ENCODE measurements at places on chromosomes 5 and 9.

DNA sequence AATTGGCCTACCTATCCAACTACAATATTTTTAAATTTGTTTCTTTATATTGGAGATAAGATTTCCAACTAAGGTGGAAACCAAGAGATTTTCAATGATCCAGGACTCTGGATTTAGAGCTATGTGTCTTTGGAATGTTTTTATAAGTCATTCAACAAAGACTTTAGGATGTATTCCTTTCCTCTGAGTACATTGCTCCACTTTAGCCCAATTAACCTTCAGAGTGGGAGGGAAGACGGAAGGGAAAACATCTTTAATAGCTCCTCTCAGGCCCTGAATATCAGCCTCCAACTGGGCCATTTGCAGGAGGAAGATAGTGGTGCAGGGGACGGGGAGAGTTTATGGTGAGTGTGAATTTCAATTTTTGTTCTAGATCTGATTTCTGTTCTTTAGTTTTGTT, 239.2 kb downstream of the PIK3R1 start:
- DNase-seq = no peak

DNA sequence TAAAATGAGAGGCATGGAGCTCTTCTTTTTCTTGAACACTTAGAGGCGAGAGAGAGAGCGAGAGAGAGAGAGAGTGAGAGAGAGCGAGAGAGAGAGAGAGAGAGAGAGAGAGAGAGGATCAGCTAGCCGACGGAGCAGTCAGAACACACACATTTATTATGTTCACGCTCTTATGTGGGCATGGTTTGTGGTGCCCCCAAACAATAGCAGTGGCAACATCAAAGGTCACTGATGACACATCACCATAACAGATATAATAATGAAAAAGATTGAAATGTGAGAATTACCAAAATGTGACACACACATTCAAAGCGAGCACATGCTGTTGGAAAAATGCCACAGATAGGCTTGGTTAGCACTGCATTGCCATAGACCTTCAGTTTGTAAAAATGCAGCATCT, 116.1 kb downstream of the KDM4C start:
- no peak for DNase-seq

GRCh38 chr9:35791297-35791921, at the start of gene NPR2:
Gene NPR2 (plus strand): TSS chr9:35791591. CDS start chr9:35792409, 818 bp downstream.
- no peak for DNase-seq

- no peak for DNase-seq
Observed at GRCh38 chr9:124439686-124440243, 10.5 kb upstream of the ADGRD2 start.

- DNase-seq = no peak
Observed at GRCh38 chr9:14706530-14707140, 13.4 kb upstream of the ZDHHC21 start.

- no peak for DNase-seq
Observed at GRCh38 chr5:138610415-138610917, 35.3 kb upstream of the HSPA9 start.

GRCh38 chr5:137220523-137220927, 278.6 kb downstream of the SPOCK1 start:
- DNase-seq = no peak

GRCh38 chr9:131524665-131525315, 6.3 kb downstream of the UCK1 start:
- DNase-seq = no peak

- no peak for DNase-seq
Observed at GRCh38 chr5:141484641-141485311, at the start of gene PCDHGC4. Gene PCDHGC4 (plus strand): TSS chr5:141485030. CDS start chr5:141485174, 144 bp downstream.

DNA sequence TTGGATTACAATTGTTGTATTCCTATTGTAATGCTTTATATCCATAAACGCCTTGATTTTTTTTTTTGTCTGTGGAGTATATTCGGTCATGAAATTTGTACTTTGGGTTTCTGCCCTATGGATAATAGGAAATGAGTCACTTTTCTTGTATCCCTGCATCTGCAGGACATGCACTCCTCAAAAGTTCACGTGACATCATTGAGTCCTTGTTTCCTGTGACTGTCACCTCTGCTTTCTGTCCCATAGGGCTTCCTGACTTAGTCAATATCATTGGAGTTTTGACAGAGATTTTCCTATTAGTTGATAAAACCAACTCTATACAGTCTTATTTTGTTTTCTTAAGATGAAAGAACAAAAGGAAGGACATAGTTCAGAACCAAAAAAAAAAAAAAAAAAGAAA, 356.3 kb downstream of the MAT2B start:
- DNase-seq = no peak

DNA sequence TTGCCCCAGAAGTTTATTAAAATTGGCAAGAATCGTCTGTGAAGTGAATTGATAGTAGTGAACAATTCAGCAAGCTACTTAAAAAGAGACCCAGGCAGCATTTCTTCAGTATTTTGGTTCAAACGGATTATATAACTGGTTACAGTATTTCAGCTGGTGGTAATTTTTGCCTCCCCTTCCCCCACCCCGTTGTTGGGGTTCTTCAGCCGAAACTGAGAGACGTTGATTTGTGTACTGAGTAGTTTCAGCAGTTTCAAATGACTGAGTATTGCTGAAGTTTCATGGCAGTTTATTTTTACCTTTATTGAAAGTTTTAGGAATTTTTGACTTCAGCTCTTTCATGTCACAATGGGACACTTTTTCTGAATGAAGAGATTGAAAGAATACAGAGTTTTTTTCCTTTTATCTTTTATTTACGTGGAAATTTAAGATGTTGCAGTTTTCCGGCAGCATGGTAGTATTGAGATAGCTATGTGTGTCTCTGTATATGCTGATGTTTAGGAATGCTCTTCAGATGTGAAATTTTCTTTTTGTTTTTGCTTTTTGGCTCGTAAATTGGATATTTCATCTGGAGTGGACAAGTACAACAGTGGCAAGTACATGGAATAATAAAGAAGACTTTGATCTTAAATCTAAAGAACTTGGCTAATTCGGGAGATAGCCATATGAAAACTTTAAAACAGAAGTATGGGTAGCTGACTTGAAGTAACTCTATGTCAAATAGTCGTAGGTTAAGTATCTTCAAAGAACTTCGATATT, 1.9 kb downstream of the GPBP1 start:
- no peak for DNase-seq

DNA sequence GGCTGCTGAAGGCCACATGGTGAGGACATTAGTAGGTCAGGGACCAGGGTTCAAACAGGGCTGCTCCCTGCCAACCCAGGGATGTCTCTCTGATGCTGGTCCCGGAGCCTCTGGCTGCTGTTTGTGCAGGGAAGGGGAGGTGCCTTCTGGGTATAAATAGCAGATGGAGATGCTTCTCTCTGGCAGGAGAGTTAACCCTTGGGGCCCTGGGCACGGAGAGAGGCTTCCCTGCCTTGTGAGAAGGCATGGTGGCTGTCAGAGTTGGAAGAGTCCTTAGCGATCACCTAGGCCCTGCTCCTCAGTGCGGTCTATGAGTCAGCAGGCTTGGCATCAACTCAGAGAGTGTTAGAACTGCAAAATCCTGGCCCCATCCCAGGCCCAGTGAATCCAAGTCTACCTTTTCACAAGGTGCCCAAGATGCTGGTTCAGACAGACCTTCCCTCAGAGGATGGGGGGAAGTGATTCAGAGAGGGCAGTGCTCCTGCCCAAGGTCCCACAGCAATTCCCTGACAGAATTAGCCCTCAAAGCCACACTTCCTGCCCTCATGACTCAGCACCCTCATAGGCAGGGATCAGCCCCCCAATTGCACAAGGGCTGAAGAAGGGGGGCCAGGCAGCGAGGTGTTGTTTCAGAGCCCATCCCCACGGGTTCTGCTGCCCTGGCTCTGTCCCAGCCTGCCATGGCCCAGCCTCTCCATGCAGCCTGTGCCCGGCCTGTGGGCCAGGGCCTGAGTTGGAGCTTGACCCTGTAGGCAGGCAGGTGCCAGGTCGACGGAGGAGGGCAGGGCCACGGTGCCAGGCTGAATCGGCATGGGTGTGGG, 25.6 kb downstream of the CAMK2A start:
- DNase-seq = no peak

DNA sequence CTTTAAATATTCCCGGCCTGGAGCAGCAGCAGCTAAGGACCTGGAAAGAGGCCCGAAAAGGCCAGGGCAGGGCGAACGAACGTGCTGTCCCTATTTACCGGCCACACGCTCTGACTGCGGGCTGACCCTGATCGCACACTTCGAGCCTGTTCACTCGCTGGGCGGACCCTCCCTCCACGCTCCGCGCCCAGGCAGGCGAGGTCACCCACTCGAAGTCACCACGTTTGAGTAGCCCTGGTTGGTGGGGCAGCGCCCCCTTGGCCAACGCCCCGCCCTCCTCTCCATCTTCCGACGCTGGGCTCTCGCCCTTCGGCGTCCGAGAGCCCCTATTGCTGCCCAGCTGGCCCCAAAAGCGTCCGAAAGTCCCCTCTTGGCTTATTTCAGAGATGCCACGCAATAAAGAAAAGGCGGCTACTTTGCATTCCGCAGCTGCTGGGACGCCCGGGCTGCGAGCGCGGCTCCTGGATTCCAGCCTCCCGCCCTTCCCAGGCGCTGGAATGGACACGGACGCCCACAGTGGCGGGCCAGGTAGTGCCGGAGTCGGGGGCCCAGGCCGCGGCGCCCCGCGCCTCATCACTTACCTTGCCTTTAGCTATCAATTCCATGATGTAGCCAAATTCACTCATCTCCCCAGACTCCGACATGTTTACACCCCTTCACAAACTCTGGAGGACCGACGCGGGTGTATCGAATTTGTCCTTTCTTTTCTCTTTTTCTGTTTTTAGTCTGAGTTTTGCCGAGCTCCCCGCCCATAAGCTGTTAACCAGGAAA, 9.9 kb upstream of the TRIM36 start:
- DNase-seq = no peak

DNA sequence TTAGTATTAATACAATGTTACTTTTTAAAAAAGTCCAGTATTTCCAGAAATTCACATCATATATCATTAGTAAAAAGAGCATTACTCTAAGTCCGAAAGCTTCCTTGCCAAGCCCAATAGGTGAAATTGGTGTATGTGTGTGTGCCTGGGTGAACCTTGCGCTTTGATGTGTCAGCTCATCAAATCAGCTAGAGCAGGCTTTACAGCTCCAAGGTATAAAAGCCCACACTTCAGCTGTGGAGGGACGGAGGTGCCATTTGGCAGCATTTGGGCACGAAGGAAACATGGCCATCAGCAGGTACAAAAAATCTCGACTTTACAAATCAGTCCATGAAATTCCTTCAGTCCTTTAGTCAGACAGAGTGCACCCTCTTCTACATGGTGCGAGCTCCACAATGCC, 76.5 kb upstream of the IL7R start:
- DNase-seq = no peak

DNA sequence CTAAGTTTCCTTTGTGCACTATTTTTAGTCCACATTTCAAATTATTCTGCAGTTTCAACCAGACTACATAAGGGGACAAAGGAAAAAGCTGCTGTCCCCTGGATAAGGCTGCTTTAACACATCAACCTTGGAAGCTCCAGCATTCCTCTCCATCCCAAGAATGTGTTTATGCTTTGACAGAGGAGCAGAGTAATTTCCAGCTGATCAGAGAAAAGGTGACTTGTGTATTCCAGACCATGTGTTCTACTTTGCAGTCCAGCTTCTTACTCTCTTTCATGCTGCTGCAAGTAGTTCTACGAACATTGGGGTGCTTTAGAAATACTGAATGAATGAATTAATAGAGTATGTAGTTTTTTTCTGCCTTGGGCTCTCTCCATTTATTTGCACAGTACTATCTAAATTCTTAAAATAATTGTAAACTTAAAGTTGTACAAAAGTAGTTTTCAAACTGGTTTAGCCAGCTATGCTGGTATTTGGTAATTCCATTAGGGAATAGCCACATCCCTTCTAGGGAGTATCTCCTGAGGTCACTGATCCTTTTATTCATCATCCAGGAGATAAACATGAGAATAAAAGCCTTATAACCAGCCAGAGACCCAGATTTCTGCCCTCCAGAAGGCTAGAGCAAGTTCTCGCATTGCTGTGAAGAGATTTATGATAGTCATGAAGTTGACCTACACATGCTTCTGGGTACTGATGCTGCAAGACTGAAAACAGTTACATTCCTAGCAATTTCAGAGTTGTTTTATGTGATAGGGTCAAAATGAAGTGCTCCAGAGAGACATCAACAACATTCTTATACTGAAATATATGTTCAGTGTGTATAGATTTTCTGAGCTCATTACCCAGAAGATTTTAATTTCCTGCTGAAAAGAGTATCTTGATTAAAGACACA, 215.2 kb downstream of the COMMD10 start:
- DNase-seq = no peak

GRCh38 chr9:137679249-137679648, 60.4 kb downstream of the EHMT1 start:
- DNase-seq = no peak

DNA sequence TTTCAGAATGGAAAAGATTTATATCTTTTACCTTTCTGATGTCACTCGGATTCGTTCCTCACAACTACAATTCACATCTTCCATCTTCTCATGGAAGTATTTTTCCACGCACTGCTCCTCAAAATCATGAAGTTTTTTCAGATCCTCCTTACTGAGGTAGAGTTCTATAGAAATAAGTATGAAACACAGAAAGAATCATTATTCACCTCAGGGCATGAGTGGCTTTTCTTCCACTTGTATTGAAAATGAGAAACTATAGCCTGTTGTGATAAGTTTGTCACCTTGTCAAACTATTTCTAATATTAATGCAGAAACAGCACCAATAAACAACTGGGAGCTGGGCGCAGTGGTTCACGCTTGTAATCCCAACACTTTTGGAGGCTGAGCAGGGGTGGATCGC, 116.0 kb downstream of the TRPM6 start:
- no peak for DNase-seq

- no peak for DNase-seq
Observed at GRCh38 chr9:101912698-101913097, 174.3 kb upstream of the GRIN3A start.

GRCh38 chr9:112531666-112532282, 45.1 kb downstream of the KIAA1958 start:
- no peak for DNase-seq

Measured in esophagus squamous epithelium (tissue), 5 donors.